ENCODE measurements at places on chromosomes 6 and 20.

GRCh38 chr20:17611540-17612286, 41.8 kb downstream of the DSTN start:
- no peak for DNase-seq

DNA sequence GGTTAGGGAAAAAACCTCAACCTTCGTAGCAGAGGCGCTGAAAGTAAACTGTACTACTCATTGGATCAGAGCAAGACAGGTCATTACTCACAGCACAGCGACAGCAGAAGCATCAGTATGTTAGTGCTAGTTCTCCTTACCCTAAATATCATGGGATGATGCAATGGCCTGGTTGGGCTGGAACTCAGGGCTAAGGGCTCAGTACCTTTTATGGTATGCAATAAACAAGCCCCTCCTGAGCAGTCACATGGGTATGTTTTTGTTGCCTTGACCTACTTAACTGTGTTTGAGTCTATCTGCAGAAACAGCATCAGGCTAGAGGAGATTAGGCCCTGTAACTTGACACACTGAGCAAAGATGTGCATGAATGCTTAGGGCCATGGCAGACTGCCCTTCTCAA, 369.4 kb upstream of the IMPG1 start:
- no peak for DNase-seq

DNA sequence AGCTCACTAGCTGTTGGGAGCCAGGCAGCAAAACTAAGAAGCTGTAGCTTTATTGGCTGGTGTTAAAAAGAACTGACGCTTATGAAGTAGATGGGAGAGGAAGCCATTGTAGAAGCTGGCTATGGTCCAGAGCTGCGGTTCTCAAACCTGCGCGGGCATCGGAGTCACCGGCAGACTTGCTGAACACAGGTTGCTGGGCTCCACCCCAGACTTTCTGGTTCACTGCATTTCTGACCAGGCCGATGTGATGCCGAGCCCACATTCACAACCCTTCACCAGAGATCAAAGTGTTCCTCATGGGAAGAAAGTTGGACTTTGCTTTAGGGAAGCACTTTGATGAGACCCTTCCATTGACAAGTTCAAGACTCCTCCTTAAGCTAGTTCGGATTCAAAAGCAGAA, 231.6 kb downstream of the QKI start:
- DNase-seq, result no peak

- no peak for DNase-seq
These were observed 11.4 kb upstream of the TAF8 start for GRCh38 chr6:42038811-42039408.

GRCh38 chr6:156150391-156150790, 626.8 kb upstream of the ARID1B start:
- DNase-seq, result no peak

DNA sequence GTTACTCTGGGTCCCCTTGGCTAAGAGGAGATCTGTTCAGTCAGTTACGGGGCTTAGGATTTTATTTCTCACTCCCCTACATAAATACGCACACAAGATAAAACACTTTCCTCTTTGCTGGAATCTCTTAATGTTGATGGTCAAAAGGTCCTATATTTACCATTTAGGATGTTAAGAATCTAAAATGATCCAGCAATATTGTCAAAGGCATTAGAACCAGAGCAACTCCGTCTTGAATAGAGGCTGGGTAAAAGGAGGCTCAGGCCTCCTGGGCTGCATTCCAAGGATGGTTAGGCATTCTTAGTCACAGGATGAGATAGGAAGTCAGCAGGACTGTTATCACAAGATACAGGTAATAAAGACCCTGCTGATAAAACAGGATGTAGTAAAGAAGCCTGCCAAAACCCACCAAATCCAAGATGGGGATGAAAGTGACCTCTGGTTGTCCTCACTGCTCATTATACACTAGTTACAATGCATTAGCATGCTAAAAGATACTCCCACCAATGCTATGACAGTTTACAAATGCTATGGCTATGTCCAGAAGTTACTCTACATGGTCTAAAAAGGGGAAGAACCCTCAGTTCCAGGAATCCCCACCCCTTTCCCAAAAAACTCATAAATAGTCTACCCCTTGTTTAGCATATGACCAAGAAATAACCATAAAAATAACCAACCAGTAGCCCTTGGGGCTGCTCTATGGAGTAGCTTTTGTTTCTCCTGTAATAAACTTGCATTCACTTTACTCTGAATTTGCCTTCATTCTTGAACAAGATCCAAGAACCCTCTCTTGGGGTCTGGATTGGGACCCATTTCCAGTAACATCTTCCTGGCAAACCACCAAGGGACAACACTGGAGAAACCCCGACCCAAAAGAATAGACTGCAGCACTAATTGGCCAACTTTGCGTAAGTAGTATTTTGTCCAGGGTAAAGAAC, 107.5 kb downstream of the DTNBP1 start:
- DNase-seq, result no peak

GRCh38 chr20:53208110-53208832, 236.1 kb downstream of the TSHZ2 start:
- no peak for DNase-seq

- DNase-seq, result no peak
These were observed 146.1 kb downstream of the EDN1 start for GRCh38 chr6:12436224-12436623.

- no peak for DNase-seq
These were observed 123.2 kb downstream of the TAF4 start for GRCh38 chr20:61942526-61942925.

- DNase-seq, result peak; percentile 80
These were observed 22.7 kb downstream of the HLA-A start for GRCh38 chr6:29964887-29965562.

DNA sequence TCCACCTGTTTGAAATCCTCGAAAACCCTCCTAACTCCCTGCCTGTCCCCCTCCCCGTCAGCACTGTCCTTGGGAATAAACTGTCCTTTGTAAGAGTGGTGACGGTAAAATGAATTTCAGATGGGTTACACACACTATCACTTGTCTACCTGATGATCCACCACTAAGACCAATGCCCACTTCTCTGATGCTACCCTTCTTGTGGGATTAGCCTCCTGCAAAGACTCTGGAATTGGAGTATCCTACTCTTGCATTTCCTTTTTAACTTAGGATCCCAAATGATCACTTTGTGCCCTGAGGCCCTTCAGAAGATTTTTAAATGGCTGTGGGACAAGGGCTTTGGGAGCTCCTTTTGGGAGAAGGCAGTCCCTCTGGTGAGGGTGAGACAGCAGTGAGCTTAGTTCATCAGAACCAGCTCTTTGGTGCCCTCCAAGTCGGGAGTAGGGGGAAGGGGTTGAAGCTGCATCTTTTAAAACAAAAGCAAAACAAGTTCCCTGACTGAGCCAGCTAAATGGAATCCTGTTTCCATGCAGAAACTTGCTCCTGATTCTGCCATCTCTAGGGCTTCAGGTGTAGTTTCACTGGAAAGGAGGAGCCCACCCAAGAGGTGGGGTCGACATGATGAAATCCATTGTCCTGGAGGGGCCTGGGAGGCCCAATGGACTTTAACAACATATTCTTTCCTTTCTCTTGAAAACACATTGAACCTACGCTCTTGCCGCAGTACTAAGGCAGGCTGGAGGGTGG, 86.5 kb downstream of the ASXL1 start:
- no peak for DNase-seq

- peak; percentile 67 for DNase-seq
These were observed 1.6 kb downstream of the INSM1 start for GRCh38 chr20:20369250-20370093.

GRCh38 chr6:144390886-144391285, 105.8 kb downstream of the UTRN start:
- DNase-seq, result no peak

DNA sequence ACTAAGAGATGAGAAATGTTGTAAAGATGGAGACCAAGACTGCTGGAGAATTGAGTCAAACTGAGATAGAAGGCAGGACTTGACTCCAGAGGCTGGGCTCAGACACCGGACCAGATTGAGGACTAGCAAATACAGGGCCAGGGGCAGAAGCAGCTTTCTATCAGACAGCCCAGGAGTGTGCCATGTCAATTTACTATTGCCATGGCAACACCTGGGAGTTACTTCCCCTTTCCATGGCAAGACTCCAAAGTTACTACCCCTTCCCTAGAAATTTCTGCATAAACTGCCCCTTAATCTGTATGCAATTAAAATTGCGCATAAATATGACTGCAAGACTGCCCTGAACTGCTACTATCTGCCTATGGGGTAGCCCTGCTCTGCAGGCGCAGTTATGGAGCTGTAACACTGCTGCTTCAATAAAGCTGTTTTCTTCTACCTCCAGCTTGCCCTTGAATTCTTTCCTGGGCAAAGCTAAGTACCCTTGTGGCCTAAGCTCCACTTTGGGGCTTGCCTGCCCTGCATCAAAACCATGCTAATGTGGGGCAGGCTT, 90.1 kb upstream of the EDN1 start:
- DNase-seq, result no peak

GRCh38 chr6:28489366-28490204, 26.0 kb downstream of the GPX6 start:
- no peak for DNase-seq

DNA sequence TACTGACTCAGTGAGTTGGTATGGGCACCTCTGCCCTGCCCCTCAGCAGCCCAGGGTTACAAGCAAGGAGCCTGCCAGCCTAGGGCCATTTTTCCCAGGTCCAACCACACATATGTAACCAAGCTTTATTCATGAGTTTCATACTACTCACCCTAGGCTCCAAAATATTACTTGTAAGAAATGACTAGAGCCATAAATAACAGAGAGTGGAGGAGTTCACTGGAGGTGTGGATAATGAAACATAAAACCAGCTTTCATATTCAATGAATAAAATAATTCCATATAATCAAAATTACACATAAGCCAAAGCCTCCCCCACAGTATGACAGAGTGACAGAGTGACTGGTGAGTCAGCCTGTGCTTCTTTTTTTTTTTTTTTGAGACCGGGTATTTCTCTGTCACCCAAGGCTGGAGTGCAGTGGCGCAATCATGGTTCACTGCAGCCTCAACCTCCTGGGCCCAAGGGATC, 229.8 kb upstream of the SASH1 start:
- DNase-seq, result no peak

GRCh38 chr20:58310291-58310782, 822 bp downstream of the RAB22A start:
- DNase-seq, result no peak

DNA sequence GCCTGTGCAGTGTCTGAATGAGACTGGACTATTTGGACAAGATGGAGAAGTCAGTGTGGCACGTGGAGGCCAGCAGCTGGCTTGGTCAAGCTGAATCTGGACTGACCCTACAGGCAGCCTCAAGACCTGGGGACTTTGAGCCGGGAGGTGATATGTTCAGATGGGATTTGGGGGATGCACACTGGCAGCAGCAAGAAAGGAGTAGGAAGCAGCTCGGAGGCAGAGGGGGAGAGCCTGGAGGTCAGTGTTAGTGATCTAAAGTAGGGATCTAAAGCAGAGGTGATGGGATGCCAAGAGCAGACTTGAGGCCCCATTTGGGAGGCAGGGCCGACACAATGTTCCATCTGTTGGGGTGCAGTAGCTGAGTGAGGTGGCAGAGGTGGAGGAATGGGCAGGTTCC, 2.8 kb downstream of the MAPK13 start:
- DNase-seq, result no peak

DNA sequence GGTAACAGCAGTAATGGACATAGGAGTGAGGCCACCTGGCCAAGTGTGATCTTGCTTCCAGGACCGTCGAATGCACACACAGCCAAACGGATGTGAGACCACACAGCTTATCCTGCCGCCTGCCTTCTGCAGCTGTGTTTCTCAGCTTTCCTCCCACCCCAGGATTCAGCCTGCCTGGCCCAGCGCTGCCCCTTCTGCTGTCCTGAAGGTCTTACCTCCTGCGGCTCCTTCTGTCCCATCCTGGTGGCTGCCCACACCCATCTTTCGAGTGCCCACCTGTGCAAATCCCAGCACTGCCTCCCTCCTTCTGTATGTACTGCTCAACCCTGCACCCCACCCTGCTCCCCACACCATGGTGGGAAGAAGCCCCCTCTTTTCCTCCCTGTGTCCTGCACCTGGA, 49.4 kb upstream of the DACT2 start:
- DNase-seq, result no peak

DNA sequence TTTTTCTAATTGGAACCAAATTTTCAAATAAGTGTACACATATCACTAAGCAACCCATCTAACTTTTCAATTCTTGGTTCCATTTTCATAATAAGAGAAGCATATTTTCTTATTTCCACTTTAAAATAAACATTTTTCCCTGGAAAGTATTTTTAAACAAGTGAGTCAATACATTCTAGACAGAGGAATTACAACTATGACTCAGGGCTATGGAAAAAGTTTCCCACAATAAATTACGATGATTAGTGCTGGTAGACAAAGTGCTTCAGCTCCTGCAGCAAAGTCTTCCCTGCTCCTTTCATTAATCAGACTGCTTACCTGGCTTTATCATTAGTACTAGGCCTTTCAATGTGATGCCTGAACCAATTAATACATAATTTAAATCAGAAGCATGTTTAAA, 322.5 kb downstream of the HACE1 start:
- DNase-seq, result no peak

GRCh38 chr6:96865055-96865405, 27.8 kb upstream of the GPR63 start:
- no peak for DNase-seq

DNA sequence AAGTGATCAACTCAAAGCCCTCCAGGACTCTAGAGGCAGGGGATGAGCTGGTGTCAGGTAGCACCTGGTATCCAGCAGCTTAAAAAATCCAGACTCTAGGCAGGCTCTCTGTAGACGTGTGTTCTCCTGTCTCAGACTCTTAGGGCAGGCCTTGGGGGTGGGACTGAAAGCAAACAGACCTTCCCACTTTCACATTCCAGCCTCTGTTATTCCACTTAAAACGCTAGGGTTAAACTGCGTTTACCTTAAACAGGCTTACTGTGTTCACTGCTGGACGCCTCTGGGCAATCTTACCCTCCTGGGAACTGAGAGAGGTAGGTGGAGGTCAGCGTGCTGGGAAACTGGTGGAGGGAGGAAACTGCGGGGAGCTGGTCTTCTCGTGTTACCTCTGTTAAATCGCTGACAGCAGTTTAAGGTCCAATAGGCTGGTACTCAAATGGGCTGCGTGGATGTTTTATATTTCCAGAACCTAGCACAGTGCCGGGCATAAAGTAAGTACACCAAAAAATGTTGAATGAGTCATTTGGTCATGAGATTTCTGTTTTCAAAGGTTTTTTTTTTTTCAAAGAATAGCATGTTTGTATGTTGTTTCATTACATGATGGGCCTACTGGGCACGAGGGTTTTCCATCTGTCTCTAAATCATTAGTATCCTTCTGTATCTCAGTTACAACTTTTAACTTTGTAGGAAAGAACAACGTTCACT, at the start of gene GCNT2:
Gene GCNT2 (plus strand): TSS at position 248 of the 705 bp plus-strand sequence. CDS start 7,561 bp downstream, outside the sequence.
- DNase-seq, result peak; percentile 49

DNA sequence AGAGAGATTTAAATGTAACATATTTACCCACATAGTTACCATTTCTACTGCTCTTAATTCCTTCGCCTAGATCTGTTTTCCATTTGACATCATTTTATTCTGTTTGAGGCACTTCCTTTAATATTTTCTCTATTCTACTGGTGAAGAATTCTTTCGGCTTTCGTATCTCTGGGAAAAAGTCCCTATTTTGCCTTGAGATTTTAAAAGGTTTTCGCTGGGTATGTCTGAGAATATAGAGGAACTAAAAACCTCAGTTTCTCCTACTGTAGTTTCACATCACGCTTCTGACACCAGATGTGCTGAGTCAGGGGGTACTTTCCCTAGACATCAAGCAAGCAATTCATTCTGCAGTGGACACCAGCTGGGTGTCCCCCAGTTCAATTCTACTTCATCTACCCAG, 61.7 kb downstream of the E2F3 start:
- no peak for DNase-seq
